ENCODE measurements at places on chromosomes 16 and 17. TPM values are rescaled to one million over a fixed set of nuclear protein-coding genes. Genes with fewer than 3 reads are reported as not detected.
A peak's percentile ranks its signal among the peaks of the same experiment; 100 is the strongest.

GRCh38 chr16:73505577-73505976 is 457.6 kb upstream of the ZFHX3 start:
- DNase-seq: no peak
- H3K27ac ChIP-seq: no peak overlapping the region
- no peak overlapping the region for H3K4me3 ChIP-seq
- H3K36me3 ChIP-seq: no peaks in the 10 kb centered on the region
- no peaks in the 10 kb centered on the region for H3K4me1 ChIP-seq

GRCh38 chr17:37725021-37725595 is 19.8 kb downstream of the HNF1B start:
- no peak overlapping the region for H3K4me3 ChIP-seq
- no peak overlapping the region for H3K27ac ChIP-seq
- no peaks in the 10 kb centered on the region for H3K4me1 ChIP-seq
- H3K36me3 ChIP-seq: no peaks in the 10 kb centered on the region
- no peaks in the 10 kb centered on the region for H3K27me3 ChIP-seq
- no peak for DNase-seq

DNA sequence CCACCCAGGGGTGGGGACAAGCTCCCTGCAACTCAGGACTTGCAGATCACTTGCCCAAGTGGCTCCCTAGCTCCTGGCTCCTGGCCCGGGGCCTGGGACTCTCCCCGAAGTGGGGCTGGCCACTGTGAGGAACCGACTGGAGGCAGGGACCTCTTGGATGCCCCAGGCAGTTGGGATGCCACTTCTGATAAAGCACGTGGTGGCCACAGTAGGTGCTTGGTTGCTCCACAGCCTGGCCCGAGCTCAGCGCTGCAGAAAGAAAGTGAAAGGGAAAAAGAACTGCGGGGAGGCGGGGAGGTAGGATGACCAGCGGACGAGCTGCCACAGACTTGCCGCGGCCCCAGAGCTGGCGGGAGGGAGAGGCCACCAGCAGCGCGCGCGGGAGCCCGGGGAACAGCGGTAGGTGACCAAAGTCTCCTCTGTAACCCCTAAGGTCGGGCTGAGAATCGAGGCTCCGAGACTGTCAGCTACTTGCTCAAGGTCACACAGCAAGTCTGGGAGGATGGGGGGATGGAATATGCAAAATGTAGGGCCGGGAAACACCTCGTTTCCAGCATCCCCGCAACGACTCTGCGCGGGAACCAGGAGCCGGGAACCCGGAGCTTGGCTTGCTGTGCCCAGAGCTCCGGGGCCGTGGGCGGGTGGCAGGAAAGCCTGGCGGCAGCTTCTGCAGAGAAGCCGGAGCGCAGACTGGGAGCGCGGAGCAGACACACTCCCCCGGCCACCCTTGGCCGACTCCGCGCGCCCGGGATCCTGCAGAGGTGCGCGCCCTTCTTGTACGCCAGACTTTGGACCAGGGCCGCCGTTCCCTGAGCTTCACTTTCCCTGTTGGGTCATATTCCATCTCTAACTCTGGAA is 1.9 kb downstream of the CIITA start:
- no peak for DNase-seq
- no peaks in the 10 kb centered on the region for H3K27me3 ChIP-seq
- H3K36me3 ChIP-seq: no peaks in the 10 kb centered on the region
- H3K4me1 ChIP-seq: peaks cover 37% of the 10 kb centered on the region

- no peak for DNase-seq
- H3K27me3 ChIP-seq: no peaks in the 10 kb centered on the region
- H3K36me3 ChIP-seq: peaks cover 24% of the 10 kb centered on the region
- no peak overlapping the region for H3K27ac ChIP-seq
- no peak overlapping the region for H3K4me3 ChIP-seq
Observed at GRCh38 chr17:81578561-81579225, 26.5 kb upstream of the FAAP100 start.

GRCh38 chr16:13110124-13110796 is 208.9 kb downstream of the SHISA9 start:
- H3K27me3 ChIP-seq: no peaks in the 10 kb centered on the region
- H3K4me1 ChIP-seq: no peaks in the 10 kb centered on the region
- no peaks in the 10 kb centered on the region for H3K36me3 ChIP-seq
- DNase-seq: no peak
- no peak overlapping the region for H3K4me3 ChIP-seq

DNA sequence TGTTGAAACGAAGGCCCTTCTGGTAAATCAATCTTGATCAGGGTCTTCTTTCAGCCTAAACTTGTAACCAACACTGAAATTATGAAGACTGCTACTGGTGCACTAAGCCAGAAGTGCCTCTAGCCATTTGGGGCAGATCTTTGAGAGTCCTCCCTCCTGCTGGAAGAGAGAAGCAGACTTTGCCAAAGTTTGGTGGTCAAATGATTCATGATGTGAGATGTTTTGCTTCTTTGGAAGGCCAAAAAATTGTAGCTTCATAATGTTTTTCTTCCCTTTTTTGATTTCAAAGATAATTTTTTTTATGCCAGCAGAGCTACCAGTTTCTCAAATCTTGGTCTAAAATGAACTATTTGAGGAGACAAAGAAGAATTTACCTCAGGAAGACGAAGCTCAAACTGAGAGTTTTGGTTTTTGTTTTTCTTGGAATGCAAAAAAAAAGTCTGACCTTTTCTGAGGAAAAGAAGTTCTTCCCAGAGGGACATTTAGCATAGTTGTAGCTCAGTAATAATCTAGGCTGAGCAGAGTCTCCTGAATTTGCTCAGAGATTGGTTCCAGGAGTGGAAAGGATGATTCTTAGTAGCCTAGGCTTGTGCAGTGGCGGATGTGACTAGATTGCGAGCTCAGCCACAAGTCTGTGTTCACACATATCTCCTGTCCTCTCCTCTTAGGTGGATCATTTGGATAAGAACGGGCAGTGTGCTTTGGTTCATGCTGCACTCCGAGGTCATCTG is 50.9 kb downstream of the CYB561 start:
- H3K27me3 ChIP-seq: no peaks in the 10 kb centered on the region
- DNase-seq: no peak
- no peak overlapping the region for H3K27ac ChIP-seq
- H3K36me3 ChIP-seq: no peaks in the 10 kb centered on the region

- no peaks in the 10 kb centered on the region for H3K27me3 ChIP-seq
- no peaks in the 10 kb centered on the region for H3K4me1 ChIP-seq
- H3K36me3 ChIP-seq: no peaks in the 10 kb centered on the region
- no peak overlapping the region for H3K4me3 ChIP-seq
Observed at GRCh38 chr17:55117164-55117563, 147.6 kb upstream of the HLF start.

DNA sequence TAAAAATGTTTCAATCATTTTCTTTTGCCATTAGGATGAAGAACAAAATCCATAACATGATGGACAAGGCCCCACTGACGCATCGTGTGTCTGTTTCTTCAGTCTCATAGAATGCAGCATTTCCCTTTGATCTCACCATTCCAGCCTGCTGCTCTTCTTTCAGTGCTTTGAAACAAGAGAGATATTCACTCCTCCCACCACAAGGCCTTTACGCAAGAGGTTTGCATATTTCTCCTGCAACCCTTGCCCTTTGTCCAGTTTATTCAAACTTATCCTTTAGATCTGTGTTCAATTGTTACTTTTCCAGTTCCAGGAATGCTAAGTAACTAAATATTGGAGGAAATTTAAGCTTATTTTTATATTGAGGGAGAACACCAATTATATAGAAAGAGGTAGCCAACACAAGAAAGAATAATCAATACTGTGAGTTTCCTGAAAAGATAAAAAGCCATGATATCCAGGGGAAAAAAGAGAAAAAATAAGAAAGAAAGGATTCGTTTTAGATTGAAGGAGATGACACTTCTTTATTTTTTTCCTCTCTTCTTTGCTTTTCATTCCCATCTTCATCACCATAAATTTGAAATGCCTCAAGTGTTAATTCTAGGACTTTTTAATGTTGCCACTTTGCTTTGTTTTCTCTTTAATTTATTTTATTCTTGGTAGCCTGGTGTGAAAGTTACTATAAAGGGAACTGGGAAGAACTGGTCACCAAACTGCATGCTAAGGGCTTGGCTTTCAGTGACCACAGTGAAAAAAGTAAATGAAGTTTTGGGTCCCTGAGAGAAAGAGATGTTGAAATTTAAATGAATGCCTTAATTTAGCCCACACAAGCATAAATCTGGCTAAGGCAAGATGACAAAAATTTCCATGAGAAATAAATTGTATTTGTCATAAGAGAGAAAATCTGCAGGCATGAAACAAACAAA is 102.1 kb downstream of the KIF2B start:
- H3K36me3 ChIP-seq: no peaks in the 10 kb centered on the region
- no peak for DNase-seq

DNA sequence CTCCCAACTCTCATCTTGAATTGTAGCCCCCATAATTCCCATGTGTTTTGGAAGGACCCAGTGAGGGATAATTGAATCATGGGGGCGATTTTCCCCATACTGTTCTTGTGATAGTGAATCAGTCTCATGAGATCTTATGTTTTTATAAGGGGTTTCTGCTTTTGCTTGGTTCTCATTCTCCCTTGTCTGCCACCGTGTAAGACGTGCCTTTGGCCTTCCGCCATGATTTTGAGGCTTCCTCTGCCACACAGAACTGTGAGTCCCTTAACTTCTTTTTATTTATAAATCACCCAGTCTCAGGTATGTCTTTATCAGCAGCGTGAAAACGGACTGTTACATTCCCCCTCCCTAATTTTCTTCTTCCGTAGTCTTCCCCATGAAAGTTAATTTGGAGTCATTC is 124.0 kb downstream of the ABCA8 start:
- DNase-seq: no peak
- no peaks in the 10 kb centered on the region for H3K27me3 ChIP-seq
- no peak overlapping the region for H3K4me3 ChIP-seq
- no peaks in the 10 kb centered on the region for H3K36me3 ChIP-seq
- H3K4me1 ChIP-seq: no peaks in the 10 kb centered on the region

DNA sequence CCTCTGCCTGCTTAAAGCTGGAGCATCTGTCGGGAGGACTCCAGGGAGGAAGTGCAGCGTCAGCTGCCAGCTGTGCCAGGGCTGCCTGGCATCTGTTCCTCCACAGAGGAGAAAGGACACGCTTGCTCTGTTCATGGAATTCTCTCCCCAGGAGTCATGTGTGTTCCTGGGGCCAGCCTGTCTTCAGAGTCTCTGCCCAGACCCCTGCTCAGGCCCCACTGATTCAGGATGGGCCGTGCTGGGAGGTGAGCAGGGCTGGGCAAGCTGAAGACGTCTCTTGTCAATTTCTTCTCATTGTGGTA is 24.2 kb downstream of the CRISPLD2 start:
- peaks cover 9% of the 10 kb centered on the region for H3K27me3 ChIP-seq
- no peak overlapping the region for H3K4me3 ChIP-seq
- no peaks in the 10 kb centered on the region for H3K4me1 ChIP-seq

GRCh38 chr17:3557768-3558583 is at the start of gene TRPV3:
TRPV3 (minus strand) TSS chr17:3557812; CDS start chr17:3554850, 2,962 bp downstream.
- H3K4me3 ChIP-seq: no peak within 1 kb of the TSS
- H3K36me3 ChIP-seq: no peaks in the 10 kb centered on the region
- peak; percentile 81 for DNase-seq
- H3K27ac ChIP-seq: no peak within 1 kb of the TSS

DNA sequence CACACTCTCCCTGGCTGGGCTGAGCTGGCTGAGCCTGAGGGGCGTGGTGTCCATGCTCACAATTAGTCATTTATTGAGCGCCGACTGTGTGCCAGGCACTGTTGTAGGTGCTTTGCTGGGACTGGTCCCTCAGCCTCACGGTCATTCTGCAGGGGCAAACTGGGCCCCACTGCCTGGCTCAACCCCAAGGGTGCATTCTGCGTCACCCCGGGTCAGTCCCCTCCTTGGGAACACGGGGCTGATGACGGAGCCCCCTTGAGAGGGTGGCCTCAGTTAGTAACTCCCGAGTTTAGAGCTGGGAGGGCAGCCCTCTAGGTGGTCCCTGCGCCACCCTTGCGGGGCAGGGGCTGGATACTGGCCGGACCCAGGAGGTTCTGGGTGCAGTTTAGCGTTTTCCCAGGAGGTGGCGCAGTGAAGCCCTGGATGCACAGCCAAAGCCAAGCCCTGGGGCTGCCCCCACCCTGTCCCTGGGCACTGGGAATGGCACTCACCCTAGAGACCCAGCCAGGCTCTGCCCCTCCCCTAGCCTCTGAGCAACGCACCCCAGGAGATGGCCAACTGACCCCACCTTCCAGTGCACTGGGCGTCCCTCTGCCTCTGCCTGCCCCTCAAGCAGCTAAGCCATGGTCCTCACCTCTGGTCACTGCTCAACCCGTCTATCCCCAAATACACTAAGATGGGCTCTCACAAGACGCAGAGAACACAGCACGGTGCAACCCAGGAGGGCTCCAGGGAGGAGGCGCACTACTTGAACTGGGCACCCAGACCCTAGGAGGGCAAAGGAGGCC is 243.2 kb upstream of the GSE1 start:
- H3K27me3 ChIP-seq: no peaks in the 10 kb centered on the region
- no peaks in the 10 kb centered on the region for H3K36me3 ChIP-seq
- H3K4me3 ChIP-seq: no peak overlapping the region
- H3K4me1 ChIP-seq: no peaks in the 10 kb centered on the region
- DNase-seq: no peak

DNA sequence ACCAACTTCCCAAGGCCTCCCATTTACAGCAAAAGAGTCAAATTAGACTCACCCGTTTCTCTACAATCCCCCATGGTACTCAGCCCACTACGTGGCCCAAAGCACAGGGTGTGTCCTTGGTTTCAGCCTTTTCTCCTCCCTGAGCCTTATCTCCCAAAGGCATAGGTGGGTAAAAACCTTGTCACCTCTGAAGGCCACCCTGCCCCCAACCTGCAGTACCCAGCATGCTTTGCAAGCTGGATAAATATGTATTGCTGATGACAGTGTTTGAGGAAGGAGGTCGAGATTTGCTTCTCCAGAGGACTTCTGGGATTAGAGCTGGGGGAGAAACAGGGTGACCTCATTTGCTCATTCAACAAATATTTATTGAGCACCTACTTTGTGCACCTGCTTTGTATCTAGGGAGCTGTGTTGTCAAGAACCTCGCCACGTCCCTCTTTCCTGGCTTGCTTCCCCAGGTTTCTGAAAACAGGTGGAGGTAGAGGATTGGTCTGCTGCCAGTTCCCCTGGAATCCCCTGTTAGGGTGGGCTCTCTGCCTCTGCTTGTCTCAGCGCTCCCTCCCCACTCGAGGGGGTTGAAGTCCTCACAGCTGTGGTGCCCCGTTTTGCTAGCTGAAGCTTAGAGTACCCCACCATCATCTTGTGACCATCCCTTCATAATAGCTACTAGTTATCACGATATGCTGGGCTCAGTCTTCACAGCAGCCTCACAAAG is 3.0 kb downstream of the LASP1 start:
- H3K27ac ChIP-seq: peak overlapping the region; percentile 76
- peaks cover 72% of the 10 kb centered on the region for H3K4me1 ChIP-seq
- peaks cover 16% of the 10 kb centered on the region for H3K36me3 ChIP-seq
- H3K4me3 ChIP-seq: peak overlapping the region; percentile 69
- no peak for DNase-seq
- no peaks in the 10 kb centered on the region for H3K27me3 ChIP-seq

DNA sequence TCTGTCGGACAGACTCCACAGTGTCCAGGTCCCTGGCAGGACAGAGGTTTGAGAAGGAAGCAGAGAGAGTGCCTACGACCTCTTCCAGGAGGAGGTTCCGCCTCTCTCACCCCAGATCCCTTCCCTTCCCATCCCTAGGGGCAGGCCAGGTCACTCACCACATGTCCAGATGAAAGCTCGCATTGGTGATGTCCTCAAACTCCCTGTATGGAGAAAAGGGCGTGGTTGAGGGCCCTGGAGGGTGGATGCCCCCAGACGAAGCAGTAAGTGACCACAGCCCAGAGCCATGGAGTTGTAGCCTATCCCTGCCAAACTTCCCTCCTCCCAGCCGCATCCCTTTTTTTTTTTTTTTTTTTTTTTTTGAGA is 3.4 kb downstream of the UNC13D start:
- H3K36me3 ChIP-seq: peaks cover 31% of the 10 kb centered on the region
- DNase-seq: no peak
- peaks cover 27% of the 10 kb centered on the region for H3K4me1 ChIP-seq

The KRTAP2-4 gene
- not detected for total RNA-seq

The TMEM92 gene
- total RNA-seq: not detected

The VPS25 gene
- 101 TPM for total RNA-seq

The TRPV3 gene
- total RNA-seq: 0.49 TPM

The CHRNE gene
- total RNA-seq: 0.38 TPM

The DHX58 gene
- total RNA-seq: 8.1 TPM

All from CD8-positive, alpha-beta memory T cell (primary cell).